ENCODE measurements at places on chromosomes 7 and 10.

GRCh38 chr10:119511828-119512515, 30.5 kb downstream of the RGS10 start:
- no peak for DNase-seq

DNA sequence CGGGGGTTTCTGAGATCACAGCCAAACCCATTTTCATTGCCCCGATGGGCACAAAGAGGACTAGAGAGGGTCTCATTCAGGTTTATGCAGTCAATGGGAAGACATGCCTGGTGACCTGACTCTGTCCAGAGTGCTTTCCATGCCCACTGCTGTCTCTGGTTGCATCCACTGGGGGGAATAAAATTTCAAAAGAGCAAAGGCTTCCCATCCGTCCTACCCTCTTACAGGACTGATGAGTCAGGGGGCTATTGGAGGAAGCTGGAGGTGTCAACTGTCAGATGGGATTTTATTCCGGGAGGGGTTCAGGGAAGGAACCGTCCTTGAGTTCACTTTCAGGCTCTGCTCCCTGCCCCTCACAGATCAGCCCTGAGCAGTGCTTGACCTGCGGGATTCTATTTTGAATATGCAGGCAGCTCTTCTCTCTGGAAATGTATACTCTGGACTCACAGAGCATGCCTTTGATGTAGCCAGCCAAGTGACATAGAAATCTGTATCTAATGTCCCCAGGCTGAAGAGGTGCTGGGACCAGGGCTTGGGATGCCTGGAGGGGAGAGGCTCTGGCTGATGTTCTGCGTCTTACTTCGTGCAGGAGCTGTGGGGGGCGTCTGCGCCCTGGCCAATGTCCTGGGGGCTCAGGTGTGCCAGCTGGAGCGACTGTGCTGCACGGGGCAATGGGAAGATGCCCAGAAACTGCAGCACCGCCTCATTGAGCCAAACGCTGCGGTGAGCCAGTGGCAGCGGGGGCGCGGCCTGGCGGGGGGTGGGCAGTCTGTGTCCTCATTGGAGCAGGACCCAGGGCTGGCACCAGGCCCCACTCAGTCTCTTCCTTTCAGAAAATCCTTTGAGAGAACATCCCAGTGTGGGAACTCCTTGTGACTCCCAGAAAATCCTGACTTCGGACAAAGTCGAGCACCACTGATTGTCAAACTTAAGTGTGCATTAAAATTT, 12.0 kb downstream of the C10orf62 start:
- no peak for DNase-seq

- DNase-seq: no peak
Observed at GRCh38 chr10:116660860-116661259, 40.1 kb downstream of the PNLIPRP2 start.

DNA sequence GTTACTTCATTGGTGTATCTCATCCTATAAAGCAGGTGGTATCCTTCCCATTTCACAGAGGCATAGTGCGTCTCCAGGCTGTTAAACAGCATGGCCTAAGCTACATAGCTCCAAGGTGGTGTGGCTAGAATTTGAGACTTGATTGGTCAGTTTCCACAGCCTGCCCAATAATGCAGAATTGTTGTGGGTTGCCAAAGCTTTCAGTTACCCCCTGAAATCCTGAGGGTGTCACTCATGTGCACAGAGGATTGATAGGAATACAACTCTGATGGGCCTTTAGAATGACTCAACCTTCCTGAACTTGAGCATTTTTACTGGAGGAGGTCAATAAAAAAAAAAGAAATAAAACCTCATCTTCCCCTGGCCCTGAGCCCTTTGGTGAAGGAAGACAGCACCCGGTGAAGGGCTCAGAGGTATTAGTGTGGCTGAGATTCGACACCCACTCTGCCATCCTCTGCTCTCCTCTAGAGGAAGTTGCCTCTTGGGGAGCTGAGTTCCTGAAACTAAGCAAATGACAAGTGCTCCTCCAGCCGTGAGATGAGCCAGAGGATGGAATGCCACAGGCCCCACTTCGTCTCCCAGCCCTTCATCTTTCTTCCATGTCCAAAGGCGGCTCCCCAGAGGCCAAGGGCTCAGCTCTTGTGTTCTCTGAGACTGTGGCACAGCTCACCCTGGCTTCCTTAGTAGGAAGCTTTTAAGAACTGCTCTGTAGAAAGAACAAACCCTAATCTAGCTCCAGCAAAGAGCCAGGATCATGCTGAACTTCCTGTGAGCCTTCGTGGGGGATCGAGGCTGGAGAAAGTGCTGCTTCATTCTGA, 1.0 kb downstream of the ACSL5 start:
- DNase-seq: peak; percentile 17
